Anterior cingulate cortex (tissue), 58 donors: ENCODE measurements at places on chromosomes 16 and 17.
A peak's percentile ranks its signal among the peaks of the same experiment; 100 is the strongest.

- DNase-seq = no peak
These were observed at the start of gene MEIOC for GRCh38 chr17:44655983-44656710. MEIOC (plus strand) TSS chr17:44656468; CDS start chr17:44656614, 146 bp downstream.

DNA sequence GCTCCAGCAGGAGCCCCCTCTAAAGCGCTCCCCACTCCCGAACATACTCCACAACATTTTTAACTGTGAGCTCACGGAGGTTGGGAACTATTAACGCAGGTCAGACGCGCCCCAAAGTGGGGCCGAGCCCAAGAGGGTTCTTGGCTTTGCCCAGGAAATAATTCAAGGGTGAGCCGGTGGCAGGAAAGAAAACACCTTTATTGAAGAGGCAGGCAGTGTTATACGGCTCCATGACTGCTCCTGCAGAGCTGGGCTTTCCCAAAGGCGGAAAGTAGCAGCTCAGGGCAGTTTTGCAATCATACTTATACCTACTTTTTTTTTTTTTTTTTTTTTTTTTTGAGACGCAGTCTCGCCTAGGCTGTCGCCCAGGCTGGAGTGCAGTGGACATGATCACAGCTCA is 6.2 kb downstream of the ADCY9 start:
- no peak for DNase-seq

- DNase-seq = no peak
These were observed 6.3 kb downstream of the ATP2A3 start for GRCh38 chr17:3957735-3958599.

DNA sequence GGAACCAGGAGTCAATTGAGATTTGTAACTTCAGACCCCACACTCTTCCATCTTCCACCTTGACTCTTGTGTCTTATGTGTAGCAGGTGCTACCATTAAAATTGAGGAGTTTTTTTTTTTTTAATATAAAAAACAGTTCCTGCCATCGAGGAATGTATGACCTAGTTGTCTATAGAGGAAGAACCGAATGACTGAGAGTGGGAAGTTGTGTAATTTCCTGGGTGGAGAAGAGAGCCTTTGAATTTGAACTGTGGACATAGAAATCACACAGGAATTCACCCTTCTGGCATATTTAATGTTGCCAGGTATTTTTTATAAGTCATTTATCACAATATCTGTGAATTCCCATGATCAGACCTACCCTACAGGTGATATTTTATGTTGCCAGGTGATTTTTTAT is 22.0 kb downstream of the SP2 start:
- DNase-seq = no peak

GRCh38 chr17:51107778-51108177 is 12.9 kb downstream of the SPAG9 start:
- no peak for DNase-seq

- no peak for DNase-seq
These were observed 35.0 kb downstream of the PITPNC1 start for GRCh38 chr17:67412032-67412431.

DNA sequence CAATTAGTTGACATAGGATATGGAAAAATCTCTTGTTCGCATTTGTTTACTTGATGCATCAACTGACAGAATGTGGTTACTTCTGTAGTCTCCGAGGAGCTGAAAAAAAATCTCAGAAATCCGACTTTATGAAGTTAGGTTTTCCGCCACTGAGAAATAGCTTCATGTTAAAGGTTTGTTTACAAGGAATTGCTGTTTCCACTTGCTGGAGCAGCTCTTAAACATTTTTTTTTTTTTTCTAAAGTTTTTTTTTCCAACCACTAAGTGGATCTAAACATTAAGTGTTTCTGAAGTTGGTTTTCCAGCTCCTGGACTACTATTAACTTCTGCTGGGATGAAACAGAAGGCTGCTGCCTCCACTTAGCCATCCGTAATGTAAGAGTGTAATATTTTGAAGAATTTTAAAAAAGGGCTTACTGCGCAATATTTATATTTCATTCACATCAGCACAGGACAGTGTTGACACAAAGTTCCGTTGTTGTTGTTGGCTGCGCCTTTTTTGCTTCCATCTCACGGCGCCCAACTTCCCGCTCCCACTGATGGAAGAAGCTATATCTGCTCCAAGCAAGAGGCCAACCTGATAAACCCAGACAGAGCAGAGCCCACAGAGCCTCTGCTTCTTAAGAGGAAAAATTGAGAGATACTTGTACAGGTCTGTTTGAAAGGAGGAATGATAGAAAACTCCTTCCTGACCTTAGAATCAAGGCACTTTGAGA is 167.7 kb upstream of the KCNJ16 start:
- no peak for DNase-seq

DNA sequence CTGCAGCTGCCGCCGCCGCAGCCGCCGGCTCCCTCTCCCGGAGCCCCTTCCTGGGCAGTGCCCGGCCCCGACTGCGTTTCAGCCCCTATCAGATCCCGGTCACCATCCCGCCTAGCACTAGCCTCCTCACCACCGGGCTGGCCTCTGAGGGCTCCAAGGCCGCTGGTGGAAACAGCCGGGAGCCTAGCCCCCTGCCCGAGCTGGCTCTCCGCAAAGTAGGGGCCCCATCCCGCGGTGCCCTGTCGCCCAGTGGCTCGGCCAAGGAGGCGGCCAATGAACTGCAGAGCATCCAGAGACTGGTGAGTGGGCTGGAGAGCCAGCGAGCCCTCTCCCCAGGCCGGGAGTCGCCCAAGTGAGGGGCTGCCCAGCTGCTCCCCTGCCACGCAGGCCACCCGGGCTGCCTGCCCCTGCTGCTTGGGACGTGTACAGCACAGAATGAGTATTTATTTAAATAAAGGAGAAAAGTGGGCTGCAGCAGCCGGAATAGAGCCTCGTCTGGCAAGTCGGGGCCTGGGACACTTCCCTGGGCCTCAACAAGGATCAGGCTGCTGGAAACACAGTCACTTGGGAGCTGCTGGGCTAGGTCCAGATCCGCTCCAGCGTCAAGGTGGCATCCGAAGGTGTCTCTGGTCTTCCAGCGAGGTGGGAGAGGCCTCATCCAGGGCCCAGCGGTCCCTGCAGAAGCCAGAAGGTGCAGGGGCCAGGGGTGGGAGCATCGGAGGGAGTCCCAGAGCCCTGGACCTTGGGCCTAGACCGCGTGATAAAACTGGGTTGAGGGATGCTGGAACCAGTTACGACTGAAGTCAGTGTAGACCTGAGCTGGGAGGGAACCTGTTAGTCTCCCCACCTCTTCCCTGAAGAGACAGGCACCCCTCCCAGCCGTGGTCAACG is 8.8 kb downstream of the TBX2 start:
- no peak for DNase-seq

DNA sequence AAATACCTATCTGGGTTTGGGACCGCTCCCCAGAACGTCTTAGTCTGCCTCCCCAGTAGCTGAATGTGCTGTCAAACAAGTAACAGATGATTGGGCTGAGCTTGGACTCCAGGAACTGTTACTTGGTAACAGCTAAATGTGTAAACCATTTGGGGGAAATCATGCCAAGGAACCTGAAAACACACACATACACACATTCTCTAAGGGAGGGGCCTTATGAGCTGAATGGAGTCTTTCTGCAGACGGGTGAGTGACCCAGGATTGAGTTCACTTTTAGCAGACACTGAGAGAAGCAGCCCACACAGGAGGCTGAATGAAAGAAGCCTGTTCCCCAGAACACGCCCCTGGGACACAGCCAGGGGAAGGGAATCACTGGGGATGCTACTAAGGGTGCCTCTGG is 1.6 kb downstream of the ACLY start:
- no peak for DNase-seq

- no peak for DNase-seq
These were observed 91.1 kb downstream of the ASIC2 start for GRCh38 chr17:33202021-33202420.

- no peak for DNase-seq
These were observed 775 bp downstream of the SPIRE2 start for GRCh38 chr16:89828870-89829629.

DNA sequence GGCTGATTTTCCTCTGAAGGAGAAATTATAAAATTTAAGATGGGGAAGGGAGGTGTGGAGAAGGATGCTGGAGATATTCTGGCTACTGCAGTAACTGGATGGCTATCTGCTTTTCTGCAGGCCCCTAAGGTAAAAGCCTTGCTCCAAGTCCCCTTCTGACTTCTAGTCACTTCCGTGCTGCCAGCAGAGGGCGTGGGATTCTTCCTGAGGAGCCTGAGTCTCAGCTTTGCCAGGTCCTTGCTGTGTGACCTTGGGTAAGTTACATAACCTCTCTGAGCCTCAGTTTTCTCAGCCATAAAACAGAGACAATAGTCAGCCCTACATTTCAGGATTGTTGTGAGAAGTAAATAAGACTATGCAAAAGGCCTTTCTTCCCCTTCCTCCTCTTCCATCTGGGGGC is 24.3 kb upstream of the TMEM220 start:
- no peak for DNase-seq

DNA sequence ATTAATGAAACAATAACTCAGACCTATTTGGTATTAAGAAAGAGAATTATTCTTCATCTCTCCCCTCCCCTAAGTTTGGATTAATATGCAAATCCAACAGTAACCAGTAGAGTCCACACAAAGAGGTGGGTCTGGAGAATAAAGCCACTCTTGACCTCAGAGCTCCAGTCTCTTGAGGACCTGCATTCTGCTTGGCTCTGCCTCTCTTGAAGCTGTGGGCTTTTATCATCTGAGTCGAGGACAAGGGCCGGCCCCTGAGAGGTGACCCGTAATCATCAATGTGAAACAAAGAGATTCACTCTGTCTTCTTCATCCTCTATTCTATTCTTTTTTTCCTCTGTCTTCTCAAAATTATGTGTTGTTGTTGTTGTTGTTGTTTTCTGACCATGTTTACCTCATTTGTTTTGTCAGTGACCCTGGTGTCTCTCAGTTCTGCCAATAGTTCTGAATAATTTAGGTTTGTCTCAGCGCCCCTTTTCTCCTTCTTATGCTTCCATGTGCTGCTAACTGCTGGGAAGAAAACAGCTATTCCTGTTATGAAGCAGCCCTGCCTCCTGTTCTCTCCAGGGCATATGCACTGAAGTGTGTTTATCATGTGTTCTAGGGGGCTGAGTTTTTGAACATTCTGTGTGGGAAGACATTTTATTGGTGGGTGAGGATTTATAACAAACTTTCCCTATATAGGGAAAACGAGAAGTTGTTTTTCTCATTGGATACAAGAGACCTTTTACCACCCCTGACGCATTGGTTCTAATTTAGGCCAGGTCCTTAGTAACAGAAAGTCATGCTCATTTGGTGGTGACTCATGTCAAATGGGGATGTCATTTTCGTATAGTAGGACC is 135.8 kb downstream of the TRIM37 start:
- DNase-seq = no peak

GRCh38 chr17:7280519-7281073 is 922 bp upstream of the SLC2A4 start:
- peak; percentile 63 for DNase-seq

GRCh38 chr17:42809250-42809649 is 10.6 kb downstream of the CNTD1 start:
- DNase-seq = peak; percentile 25

GRCh38 chr17:68533887-68534694 is 21.9 kb downstream of the PRKAR1A start:
- DNase-seq = no peak
